Stimulated activated CD4-positive, alpha-beta T cell treated with anti-CD3 and anti-CD28 coated beads, Interleukin-1b, Interleukin-23, amount 100 ng/mL, for 48 hours (primary cell): ENCODE measurements at places on chromosomes 6 and 20.

DNA sequence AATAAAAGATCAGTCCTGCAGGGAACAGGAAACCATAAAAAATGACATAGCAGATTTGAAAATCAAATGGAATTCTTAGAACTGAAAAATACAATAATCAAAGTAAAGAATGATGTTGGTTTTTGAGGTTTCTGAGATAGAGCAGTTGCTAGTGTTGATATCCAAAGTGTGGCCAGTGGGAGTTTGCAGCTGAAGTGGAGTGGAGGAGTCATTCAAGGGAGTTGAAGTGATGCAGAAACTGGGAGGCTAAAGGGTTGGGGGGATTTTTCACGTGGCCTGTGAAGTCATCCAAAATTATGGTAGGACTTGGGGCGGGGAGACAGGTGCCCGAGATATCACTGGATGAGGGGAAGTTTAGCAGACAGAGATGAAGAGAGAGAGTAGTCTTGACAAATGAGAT lies 123.6 kb downstream of the CDC5L start:
- no peak for DNase-seq

DNA sequence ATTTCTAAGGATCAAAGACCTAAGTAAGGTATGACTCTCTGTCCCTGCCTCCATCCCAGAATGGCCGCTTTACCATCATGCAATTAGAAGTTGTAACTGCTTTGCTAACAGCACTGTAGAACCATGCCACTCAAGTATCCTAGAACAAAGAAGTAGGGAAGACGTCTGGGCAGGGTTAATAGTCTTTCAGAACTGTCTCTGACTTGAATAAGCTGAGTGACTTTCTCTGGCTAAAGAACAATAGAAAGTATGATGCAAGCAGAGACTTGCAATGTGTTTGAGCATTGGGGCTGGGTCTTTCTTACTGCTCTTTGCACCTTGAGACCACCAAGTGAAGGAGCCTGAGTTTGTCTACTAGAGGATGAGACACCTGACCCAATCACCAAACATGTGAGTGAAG lies 279.6 kb upstream of the JAG1 start:
- no peak for DNase-seq

DNA sequence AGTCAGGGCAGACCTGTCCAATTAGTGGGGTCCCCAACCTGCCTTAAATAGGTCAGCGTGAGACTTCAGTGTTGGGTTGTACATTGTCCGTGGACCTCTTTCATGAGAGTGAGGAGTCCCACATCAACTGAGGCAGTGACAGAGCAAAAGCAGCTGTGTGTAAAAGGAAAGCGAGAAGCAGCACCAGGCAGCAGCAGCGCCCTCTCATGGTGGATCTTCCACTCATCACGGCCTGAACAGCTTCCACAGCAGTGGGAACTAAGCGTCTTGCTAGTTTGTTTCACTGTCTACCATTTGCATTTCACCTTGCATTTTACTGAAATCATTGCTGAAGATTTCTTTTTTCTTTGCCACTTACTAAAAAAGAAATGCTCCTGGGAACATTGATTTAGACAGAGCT lies 333.8 kb downstream of the PKHD1 start:
- DNase-seq, result no peak

GRCh38 chr6:89361171-89361570 lies 8.6 kb upstream of the UBE2J1 start:
- no peak for DNase-seq

- no peak for DNase-seq
Observed at GRCh38 chr6:6331393-6331792, 10.9 kb upstream of the F13A1 start.

DNA sequence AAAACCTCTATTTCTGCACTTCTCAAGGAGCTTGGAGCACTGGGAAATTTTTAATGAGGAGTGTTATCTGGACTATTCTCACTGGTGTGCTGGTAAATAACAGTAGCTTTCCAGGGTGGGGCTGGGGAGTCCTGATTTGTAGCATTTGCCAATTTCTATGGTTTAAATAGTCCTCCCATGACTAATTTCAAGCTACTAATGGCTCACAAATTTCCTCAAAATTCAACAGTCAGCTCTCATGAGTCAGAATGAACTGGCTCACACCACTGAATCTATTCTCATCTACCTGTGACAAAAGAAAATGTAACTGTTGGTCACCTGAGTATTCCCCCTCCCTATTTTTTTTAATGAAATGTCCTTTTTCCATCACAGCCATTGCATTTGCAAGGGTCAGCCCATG lies 449.6 kb downstream of the KIF16B start:
- no peak for DNase-seq

DNA sequence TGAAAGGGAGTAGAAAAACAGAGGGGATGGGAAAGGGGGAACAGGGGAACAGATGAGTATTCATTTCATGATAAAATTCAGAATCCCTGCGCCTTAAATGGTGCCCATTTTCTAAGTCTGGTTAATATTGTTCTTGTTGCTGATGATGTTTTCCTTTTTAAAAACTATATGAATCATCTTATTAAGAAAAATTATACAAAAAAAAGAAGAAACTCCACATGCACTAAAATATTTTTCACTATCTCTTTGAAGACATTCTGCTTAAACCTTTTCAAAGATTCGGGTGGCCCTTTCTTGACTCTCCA lies 1.1 kb upstream of the TFAP2B start:
- DNase-seq, result no peak

GRCh38 chr20:63782051-63782471 lies 42.5 kb downstream of the SLC2A4RG start:
- peak; percentile 20 for DNase-seq

GRCh38 chr6:121857551-121857950 lies 422.1 kb downstream of the GJA1 start:
- no peak for DNase-seq

- no peak for DNase-seq
Observed at GRCh38 chr20:62027116-62027515, 38.6 kb downstream of the TAF4 start.

- DNase-seq, result no peak
Observed at GRCh38 chr20:651713-652614, 1.0 kb downstream of the SRXN1 start.

- peak; percentile 91 for DNase-seq
Observed at GRCh38 chr20:38873050-38873581, 53.1 kb upstream of the FAM83D start.

- DNase-seq, result no peak
Observed at GRCh38 chr20:8404912-8405635, 273.0 kb downstream of the PLCB1 start.

DNA sequence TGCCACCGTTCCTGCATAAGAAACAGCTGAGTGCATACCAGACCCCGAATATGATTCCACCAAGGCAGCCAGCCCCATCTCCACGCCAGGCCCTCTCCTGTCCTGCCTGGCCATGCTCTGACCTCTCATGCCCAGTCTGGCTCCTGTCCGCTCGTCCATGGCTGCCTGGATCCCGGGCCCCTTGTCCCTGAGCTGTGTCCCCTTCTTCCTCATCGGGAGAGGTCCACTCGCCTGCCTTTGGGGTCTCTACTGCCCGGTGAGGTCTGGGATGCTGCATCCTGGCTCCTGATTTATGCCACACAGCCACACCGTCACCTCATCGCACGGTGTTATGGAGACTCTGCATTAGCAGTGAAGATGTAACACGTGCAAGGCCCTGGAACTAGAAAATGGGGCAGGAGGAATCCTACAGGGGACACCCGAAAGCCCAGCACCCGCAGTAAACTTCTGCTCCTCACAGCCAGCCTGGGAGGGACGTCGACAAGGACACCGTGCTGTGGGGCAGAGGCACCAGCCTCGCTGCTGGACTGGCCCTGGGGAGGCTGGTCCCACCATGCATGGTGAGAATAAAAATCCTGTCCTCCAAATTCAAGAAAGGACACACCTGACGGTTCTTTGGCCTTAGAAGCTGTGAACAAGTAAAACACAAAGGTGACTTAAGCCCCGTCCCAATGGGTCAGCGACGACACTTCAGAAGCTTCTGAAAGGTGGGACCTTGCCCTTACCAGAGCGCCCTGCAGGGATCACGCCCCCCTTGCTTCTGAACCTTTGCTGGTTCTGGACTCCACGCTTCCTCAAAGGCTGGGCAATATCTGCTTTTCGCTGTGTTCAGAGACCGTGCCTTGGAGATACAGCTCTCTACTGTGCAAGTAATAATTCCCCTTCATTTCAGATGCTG lies 103.0 kb downstream of the DLL1 start:
- no peak for DNase-seq

GRCh38 chr6:88248709-88249321 lies 82.7 kb upstream of the CNR1 start:
- no peak for DNase-seq

- no peak for DNase-seq
Observed at GRCh38 chr6:2034256-2034655, 211.1 kb downstream of the GMDS start.

DNA sequence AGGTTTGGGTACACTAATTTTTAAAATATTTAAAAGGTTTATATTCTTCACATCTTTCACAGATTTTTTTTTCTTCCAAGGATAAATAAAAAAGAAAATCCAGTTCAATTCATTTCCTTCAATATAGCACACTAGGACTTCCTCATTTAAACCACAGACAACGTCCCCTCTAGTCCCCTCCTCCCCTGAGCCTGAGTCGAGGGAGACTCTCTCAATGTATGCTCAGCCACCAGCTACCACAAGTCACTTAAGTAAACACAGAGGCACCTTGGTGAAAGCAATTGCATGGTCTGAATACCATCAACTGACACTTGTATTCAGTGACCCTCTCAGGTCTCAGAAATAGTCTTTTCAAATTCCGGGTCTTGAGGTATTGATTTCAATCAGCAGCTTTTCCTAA lies 88.6 kb downstream of the SIM1 start:
- DNase-seq, result no peak

DNA sequence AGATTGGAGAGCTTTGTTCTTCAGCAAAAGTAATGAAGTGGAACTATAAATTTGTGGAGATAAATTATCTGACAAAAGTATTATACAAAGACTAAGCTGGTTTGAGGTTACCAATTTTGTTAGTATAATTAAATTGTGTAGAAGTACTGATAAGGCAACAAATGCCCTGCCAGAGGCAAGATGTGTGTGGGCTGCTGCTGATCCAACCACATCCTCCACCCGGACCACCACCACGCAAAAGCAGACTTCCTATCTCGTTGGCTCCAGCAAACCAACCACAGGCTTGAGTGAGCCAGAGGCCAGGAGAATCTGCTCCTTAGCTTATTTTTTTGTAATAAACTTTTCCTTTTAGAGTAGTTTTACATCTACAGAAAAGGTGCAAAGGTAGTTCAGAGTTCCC lies 1.1 kb upstream of the MYLK4 start:
- DNase-seq, result no peak

- no peak for DNase-seq
Observed at GRCh38 chr6:43034190-43034525, 12.7 kb downstream of the RRP36 start.

GRCh38 chr6:150537893-150538292 lies 61.8 kb upstream of the PLEKHG1 start:
- no peak for DNase-seq

- DNase-seq, result no peak
Observed at GRCh38 chr6:67544851-67545452, 1090.1 kb upstream of the ADGRB3 start.

DNA sequence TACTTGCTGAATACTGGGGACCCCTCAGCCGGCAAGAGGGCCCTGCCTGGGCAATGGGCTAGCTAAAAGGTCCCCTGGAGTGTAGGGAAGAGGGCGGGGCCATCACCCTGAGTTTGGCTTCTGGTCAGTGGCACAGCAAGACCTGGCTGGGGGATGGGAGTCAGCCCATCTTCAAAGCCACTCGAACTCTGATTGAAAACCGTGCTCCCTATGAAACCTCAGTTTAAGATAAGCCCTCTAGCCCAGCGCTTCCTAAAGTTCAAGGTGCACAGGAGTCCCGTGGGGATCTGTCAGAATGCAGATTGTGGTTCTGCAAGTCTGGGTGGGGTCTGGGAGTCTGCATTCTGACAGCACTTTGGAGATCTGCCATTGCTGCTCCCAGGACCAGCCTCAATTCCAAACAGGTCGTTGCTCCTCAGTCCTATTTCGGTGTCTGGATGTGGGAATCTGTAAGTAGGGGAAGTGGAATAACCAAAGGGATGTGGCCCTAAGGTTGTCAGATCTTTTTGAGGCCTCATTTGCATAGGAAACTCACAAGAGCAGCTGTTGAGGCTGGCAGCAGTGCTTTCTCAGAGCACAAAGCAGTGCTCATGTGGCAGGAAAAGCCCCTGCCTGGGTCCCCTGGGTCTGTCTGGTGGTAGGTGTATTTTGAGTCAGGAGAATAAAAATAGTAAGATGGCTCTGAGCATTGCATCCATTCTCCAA lies 85.3 kb upstream of the SCP2D1 start:
- DNase-seq, result no peak

GRCh38 chr6:17986656-17987446 lies 584 bp downstream of the KIF13A start:
- DNase-seq, result no peak

DNA sequence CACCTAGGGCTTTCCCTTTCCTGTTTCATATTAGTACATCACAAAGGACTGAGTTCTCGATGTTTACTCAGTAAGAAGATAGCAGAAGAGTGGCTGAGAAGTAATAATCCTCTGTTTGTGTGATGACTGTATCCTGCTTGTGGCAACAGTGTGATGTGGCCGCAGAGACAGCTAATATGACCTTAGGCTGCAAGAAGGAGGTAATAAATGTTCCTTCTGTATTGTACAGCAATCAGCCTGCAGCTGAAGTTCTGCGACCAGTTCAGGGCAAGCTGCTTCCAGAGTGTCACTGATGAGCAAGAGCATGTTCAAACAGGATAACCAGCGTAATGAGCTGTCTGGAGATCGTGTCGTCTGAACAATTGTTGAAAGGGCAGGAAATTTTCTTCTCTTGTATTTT lies 70.9 kb downstream of the OPN5 start:
- DNase-seq, result no peak

- DNase-seq, result no peak
Observed at GRCh38 chr6:46521464-46521971, 30.3 kb upstream of the RCAN2 start.

- no peak for DNase-seq
Observed at GRCh38 chr20:37702403-37703034, 8.7 kb downstream of the CTNNBL1 start.

DNA sequence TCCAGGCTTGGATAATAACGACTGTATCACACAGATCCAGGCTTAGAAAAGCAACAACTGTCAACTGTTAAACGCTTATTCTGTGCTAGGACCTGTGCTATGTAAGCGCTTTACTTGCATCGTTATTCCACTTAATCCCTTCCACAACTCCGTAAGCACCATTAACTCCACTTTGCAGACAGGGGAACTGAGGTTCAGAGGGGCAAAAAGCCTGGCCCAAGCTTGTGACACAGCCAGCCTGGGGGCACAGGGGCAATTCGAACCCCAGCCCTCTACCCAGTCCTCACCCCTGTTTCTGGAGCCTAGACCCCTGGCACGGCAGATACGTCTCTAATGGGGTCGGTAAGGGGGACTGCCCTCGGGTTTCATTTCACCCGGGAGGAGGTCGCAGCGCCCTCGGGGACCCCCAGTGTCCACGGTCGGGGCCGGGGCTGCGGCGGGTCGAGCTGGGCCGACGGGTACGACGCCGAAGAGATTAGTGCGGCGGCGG lies 411 bp downstream of the DSN1 start:
- DNase-seq, result no peak
